ENCODE measurements at places on chromosomes 1 and 21.
A peak's percentile ranks its signal among the peaks of the same experiment; 100 is the strongest.

- peak; percentile 60 for DNase-seq
Measured at GRCh38 chr1:173333581-173333980, 126.5 kb upstream of the TNFSF4 start.

DNA sequence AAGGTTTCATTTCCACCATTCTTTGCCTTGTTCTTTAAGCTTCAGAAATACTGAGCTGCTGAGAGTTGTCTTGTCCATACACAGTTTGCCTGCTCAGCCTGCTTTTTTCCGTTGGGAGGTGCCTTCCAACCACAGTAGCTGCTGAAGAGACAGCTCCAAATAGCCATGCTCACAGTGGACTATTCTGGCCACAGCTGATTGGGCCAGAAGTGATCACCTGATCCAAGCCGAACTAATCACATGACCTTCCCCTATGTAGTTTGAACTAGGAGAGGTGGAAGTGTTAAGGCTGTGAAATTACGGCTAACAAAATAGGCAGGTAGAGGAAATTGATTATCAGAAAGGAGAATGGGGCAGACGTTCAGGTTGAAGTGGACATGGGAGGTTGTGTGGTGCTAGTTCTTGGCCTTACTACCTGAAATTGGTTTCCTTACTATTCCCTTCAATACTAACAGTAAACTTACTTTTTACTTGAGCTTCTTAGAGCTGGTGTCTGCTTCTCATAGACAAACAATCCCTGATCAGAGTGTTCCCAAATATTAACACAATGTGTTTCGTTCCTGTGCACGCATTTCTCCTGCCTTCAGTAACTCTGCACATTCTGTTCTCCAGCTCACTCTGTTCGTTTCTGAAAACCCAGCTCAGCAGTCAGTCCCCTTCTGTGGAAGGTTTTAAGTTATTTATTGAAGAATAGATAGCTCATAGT lies 136.1 kb downstream of the RWDD3 start:
- peak; percentile 0 for DNase-seq

- DNase-seq = peak; percentile 43
Measured at GRCh38 chr21:41133874-41134522, 34.0 kb upstream of the BACE2 start.

DNA sequence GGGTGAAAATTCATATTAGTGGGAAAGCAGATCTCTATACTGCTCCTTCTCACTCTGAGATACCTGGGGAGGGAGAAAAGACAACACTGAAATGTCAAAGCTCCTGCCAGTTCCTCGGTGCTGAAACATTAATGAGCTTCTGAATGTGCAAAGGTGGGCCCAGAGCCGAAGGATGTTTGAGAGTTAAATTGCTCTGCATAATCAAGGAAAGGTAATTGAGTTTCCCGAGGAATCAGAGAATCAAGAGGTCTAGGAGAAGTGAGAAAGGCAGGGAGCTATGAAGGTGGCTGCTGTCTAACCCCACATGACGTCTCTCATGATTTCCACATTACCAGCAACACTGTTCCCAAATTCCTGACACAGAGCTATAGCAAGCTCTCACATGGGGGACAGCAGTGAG lies 346.7 kb downstream of the SMYD3 start:
- DNase-seq = no peak

- DNase-seq = no peak
Measured at GRCh38 chr1:200998323-200998722, 25.2 kb downstream of the KIF21B start.

DNA sequence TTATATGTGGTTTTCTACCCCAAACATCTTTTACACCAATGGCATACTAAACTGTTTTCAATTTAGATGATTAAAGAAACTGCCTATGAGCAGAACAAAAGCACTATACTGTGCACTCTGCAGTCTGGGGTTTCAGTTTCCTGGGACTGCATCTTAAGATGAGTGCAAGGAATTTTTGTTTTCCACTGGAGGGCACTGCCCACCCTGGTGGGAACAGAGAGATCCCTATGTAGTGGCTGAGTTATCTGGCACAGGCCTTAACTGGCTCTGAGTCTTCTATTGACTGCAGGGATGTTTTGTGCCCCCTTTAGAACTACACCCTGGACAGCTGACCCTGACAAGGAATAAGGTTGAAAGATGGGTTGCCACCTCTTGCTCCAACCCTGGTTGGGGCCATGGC lies 12.0 kb downstream of the PROK1 start:
- peak; percentile 20 for DNase-seq

DNA sequence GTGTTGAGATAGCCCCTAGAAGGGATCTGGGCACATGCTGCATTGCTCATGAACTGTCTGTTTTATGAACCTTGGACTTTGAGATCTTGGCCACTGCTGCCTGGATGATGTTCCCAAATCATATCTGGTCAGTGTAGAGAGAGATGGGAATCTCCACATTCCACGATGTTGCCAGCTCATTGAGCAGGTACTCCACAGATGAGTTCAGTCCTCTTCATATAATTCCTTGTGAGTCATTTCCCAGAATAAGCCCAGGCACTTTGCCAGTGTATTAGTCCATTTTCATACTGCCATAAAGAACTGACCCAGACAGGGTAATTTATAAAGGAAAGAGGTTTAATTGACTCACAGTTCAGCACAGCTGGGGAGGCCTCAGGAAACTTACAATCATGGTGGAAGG lies 254.0 kb upstream of the RUNX1 start:
- peak; percentile 96 for DNase-seq

DNA sequence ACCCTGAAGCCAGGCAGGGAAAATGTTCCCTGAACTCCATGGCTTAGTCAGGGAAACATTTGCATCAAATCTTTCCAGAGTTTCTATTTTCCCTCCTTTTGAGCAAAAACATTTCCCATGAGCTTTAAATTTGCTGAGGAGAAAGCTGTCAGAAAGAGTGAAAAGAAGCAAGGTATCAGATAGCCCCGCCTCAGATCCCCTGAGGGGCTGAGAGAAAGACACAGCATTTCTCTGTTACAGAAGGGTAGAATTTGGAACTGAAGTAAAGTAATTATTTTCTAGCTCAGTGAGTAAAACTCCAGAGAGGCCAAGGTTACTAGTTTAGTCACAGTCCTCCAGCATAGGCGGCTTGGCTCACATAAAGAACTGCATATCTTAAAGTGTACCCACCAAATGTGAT lies 10.6 kb downstream of the FMO1 start:
- no peak for DNase-seq
